ENCODE measurements at places on chromosomes 6 and 20.

- DNase-seq: no peak
Observed at GRCh38 chr6:96645106-96645505, 82.2 kb downstream of the FHL5 start.

DNA sequence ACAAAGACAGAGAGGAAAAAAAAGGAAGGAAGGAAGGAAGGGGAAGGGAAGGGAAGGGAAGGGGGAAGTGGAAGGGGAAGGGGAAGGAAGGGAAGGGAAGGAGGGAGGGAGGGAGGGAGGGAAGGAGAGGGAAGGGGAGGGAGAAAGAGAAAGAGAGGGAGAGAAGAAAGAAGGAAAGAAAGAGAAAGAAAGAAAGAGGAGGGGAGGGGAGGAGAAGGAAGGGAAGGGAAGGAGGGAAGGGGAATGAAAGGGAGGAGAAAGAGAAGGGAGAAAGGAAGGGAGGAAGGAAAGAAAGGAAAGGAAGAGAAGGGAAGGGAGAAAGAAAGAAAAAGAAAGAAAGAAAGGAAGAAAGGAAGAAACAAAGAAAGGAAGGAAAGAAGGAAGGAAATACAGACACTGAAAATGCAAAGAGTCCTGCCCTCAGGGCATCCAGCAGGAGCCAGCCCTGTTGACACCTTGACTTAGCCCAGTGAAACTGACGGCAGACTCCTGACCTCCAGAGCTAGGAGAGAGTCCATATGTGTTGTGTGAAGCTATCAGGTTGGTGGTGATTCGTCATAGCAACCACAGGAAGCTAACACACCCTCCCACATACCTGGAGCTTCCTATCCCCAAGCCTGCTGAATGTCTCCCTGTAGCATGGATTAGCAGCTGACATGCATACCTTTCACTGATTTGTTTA is 58.7 kb upstream of the SULF2 start:
- DNase-seq: no peak

DNA sequence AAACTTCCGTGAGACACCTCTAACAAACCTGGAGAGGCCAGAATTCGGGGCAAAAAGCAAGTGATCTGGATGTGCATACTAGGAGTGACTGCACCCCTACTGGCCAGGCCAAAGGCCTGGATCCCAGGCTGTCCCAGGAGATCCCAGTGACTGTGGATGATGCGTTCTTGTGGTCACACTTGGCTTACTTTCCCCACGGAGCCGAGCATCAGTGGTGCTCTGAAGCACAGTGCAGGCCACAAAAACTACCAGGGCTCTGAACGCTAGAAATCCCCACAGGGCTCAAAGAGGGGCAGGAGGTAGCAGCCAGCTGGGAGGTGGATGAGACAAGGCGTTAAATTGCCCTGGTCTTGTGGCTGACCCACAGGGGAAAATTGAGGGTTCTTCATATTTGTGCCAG is 7.1 kb downstream of the TRIM26 start:
- no peak for DNase-seq

DNA sequence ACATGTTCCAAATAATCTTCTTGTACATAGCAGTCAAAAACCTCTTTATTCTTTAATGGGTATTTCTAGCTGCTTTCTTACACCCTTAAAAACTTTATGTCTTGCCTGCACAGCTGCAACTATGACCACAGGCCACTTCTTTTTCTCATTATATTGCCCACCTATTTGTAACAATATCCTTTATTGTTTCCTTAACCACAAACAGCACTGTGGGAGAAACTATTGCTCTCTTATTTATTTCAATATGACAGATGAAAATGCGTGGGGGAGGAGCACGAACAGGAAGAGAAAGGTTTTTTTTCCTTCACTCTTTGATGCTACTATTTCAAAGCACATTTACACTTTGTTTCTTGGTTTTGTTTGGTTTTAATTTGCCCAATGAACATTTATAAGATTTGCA is 253.5 kb downstream of the GJA1 start:
- no peak for DNase-seq

GRCh38 chr20:47238780-47239718 is 117.5 kb downstream of the ZMYND8 start:
- no peak for DNase-seq

DNA sequence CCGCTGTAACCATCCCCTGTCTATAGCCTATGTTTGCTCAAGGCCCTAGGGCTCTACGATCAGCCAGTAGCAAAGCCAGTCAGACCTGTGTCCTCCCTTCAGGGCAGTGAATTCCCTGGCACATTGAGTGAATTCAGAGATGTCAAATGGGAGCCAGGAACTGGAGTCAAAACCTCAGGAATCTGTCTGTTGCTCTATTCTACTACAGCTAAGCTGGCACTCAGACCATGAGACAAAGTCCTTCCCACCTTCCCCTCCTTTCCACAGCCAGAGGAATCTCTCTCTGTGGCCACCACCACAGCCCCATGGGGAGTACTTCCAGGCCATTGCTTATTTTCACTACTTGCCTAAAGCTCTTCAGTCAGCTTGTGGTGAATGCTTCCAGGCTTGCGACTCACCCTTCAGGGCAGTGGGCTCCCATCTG is 82.0 kb downstream of the PKIB start:
- DNase-seq: no peak

DNA sequence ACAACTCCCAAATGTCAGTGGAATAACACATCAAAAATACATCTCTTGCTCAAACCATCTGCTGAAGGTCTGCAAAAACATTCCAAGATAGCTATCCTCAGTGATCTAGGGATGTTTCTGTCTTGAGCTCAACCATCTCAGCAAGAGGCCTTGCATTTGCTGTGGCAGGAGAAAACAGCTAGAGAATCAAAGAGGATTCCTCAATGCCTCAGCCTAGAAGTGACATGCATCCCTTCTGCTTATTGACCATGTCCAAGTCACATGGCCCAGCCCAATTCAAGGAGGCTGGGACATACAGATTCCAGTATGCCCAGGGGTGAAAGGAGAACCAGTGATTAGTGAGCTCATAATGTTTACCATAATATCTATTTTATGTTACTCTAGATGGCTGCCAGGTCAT is 269.5 kb downstream of the PLCB1 start:
- no peak for DNase-seq

- DNase-seq: no peak
Observed at GRCh38 chr6:146339716-146340115, 203.9 kb upstream of the RAB32 start.

Measured in activated CD4-positive, alpha-beta T cell treated with anti-CD3 and anti-CD28 coated beads, Interleukin-2, amount 50 U/mL, for 4 hours (primary cell).